HFF-Myc (cell line): ENCODE measurements at places on chromosomes 11 and 22.

DNA sequence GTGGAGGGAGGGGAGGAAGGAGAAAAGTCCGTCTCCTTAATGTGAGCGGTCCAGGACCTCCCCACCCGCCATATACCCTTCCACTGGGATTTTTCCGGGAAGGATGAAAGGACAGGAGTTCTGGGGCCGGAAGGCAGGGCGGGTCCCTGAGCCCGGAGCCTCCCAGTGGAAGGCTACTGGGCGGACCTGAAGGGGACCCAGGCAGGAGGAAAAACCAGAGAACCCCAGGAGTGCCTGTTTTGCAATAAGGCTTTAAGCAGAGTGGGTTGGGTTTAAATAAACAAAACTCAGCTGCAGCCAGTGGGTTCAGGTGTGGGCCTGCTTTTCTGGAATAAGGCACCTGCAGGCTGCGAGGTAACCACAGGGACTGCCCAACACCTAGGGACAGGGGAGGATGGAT is 1.7 kb upstream of the CELSR1 start:
- no peak for DNase-seq

GRCh38 chr11:77418971-77419597 is 54.8 kb downstream of the PAK1 start:
- DNase-seq: no peak

DNA sequence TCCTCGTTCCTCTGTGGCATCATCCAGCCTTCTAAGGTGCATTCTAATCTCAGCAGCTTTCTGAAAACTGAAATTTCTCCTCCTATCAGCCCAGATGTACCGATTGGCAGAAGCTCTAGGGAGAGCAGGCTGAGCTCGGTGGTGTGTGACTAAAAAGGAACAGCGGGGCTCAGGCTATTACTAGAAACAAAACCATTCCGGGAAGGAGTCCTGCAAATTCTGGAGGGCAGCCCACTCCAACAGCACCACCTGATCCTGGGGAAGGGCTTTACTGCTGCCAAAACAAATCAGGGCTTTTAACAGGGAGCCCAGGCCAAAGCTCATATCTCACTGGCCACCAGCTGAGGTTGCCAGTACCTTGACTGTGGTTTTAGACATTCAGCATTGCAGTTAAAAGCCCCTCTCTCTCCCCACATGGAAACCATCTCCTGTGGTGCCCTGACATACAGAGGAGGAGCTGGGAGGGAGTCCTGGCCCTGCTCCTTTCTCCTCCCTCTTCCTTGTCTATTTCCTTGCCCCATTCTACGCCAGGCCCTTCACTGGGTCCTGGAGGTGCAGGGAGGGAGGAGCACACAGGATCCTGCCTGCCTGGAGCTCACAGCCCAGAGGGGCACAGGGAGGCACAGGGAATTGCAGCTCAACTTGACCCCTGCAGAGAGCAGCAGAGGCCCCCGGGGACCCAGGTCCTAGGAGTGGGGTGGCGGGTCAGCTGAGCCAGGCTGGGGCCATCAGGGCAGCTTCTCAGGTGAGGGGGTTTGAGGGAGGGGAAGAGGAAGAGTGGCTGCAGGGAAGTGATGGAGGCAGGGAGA is 889 bp downstream of the PLAAT4 start:
- no peak for DNase-seq

DNA sequence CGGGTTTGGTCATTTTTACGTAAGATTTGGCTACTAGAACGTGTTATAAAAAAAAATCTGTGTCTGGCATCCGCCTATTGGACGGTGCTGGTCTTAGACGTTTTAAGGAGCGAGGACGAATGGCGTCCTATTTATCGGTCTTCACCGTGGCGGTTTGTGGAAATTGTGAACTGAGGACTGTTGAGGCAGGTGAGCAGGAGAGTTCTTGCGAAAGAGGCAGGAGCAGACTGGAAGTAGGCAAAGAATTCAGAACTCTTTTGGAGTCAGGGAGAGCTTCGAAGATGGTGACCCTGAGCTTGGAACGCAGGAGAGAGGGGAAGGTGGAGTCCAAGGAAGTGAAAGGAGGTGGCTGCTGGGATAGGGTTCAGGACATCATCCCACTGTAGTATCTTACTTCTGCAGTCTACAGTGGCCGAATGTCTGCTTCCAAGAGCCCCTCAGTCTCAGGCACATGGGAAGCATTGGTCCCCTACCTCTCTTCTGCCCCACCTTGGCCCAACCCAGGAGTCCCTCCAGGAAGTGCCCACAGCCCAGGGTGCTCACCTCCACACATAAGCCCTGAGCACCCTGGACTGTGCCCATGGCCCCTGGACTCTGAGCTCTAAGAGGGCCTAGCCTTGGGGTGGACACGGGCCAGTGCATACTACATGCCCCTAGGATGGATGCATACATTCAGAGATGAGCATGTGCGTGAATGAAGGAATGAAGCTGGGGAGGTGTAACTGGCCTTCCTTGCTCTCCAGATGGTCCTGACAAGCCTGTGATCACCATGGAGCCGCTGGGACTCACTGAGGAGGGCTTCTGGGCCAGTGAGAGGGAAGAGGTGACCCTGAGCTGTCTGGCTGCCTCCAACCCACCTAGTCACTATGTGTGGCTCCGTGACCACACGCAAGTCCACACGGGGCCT is 3.7 kb downstream of the VSIG10L2 start:
- DNase-seq: no peak

GRCh38 chr11:120318906-120319305 is 6.2 kb upstream of the TLCD5 start:
- no peak for DNase-seq

- DNase-seq: no peak
These were observed 24.1 kb upstream of the SCN2B start for GRCh38 chr11:118200497-118200896.

DNA sequence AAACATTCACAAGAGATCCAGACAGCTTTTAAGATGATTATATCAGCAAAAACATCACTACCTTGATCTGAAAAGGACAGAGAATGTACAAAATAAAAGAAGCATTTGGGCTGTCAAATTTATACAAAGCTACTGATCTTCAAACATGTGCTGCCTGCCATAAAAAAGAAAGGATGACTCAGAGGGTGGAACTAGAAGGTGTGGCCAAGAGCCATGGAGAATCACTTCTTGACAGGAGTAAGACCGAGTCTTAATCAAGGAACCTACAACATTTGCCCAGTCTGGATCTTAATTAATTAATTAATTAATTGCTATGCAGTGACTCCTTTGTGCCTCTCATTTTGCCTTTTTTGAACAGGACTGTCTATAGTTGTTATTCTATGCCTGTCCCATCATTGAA is 33.2 kb downstream of the C11orf96 start:
- DNase-seq: no peak
